ENCODE measurements at places on chromosomes 1 and 21.

- no peak for DNase-seq
These were observed 119.7 kb downstream of the ZNF281 start for GRCh38 chr1:200290010-200290685.

- DNase-seq = no peak
These were observed 31.8 kb upstream of the RBM15 start for GRCh38 chr1:110307239-110307974.

DNA sequence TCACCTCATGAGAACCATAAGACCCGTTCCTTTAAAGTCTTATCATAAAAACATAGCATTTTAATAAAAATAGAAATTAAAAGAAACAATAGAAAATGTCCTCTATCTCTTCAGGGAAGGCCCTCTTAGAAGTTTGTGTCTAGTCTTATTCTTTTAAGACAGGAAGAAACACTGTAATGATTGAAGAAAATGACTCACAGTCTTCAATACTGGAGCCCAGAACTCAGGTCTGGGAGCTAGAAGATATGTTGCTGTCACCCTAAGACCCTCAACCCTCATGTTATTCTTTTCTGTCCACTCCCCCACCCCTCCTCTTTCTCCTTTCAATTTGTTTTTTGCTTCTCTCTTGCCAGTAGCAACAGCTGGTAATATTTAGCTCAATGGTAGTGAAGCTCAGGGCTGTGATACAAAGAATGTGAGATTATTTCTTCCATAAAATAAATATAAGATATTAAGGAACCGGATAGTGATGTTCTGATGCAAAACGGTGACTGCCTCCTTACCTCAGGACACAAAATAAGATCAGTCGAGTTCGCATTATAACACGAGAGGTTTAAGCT is 12.0 kb downstream of the DUSP10 start:
- DNase-seq = no peak

GRCh38 chr1:106831511-106831910 is 225.0 kb upstream of the PRMT6 start:
- DNase-seq = no peak

GRCh38 chr1:167121375-167122120 is 27.7 kb downstream of the STYXL2 start:
- DNase-seq = no peak

DNA sequence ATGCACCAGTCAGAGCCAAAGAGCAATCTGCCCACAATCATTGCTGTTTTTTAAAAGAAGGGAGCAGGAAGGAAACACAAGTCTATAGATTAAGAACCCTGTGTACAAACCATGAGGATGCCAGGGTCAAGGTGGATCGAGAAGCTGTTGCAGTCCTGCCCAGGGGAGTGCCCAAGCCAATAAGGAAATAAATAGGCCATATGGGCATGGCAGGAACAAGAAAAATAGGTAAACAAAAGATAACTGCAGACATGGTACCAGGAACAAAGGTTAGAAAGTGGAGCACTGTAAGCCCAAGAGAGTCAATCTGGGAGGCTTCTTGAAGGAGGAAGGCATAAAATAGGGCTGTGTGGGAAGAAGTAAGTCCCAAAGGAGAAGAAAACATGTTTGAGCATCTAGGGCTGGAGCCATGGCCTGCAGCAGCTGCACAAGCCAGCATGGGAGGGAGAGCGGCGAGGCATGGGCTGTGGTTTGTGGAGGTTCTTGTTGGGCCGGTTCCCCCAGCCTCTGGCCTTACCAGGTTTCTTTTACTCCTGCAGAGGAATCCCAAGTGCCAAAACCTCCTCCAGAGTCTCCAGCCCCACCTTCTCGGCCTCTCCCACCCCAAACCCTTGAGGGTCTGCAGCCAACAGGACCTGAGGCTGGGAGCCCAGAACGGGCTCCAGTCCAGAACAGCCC is 13.6 kb downstream of the INAVA start:
- no peak for DNase-seq

GRCh38 chr1:219927956-219928790 is at the start of gene SLC30A10:
Gene SLC30A10 (minus strand): TSS chr1:219928557. CDS start chr1:219928440, 117 bp downstream.
- no peak for DNase-seq

GRCh38 chr1:85494904-85495266 is 29.9 kb upstream of the DDAH1 start:
- no peak for DNase-seq

DNA sequence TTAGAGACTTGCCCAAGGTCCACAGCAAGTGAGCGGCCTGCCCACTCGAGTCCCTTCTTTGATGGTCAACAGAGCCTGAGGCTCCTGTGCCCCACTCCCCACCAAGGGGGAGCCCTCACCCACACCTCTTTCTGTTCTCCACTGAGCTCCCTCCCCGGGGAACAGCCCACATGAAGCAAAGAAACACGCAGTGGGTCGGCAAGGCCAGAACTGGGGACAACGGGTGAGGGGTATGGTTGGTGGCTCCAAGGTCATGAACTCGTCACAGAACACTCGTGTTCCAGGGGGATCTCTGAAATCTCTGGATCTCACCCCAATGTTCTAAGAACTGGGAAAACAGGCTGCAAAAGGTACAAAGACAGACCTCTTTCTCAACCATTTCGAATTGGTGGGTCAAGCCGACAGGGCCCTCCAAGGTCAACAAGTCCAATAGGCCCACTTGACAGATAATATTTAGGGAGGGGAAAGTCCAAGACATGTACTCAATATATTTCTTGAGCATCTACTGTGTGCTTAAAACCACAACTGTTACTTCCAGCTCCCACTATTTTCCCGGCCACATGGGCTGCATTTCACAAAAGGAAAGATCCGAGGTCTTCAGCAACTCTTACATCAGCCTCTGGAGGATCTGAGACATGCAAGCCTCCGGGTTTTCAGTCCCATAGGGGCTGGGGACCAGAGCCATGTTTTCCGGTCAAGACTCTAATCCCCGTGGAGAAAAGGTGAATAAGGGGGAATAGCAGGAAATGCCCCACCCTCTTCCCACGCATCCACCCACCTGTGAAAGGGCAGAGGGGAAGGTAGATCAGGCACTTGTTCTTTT is 1.1 kb upstream of the RAP1GAP start:
- no peak for DNase-seq

GRCh38 chr1:63669151-63669961 is 76.1 kb downstream of the PGM1 start:
- DNase-seq = no peak

- DNase-seq = peak; percentile 53
These were observed 43.7 kb downstream of the KIF21B start for GRCh38 chr1:200979574-200980451.

GRCh38 chr1:156862997-156863599 is 2.4 kb downstream of the NTRK1 start:
- no peak for DNase-seq

DNA sequence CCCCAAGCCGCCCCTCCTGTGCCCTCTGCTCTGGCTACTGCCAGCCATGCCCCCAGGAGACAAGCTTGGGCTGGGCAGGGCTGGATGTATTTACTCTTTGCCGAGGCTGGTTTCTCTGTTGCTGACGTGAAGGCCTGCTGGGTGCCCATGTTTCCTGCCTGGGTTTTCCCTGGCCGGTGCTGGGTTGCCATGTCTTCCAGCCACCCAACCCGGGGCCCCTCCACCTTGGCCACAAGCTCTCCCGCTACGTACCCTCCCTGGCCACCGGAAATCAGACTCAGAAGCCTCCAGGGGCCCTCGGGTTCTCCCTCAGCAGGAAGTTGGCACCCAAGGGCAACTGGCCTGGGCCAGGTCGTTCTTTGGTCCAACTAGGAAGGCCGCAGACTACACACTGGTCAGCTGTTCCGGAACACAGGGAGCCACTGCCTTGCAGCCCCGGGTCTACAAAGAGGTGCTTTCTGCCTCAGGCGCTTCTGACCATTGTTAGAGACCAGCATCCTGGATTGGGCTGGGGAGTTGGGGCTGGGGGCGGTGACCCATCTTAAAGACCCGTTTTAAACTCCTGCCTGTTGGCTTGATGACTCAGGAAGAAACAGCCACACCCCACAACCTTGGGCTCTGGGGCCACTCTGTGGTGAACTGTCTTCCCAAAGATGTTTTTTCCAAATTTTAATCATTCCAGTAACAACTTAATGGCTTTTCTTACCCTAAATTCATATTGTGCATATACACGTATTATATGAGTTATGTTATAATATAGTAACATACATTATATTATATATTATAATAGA is 71.2 kb upstream of the RUNX3 start:
- DNase-seq = no peak

GRCh38 chr1:175376194-175376593 is 183.6 kb upstream of the KIAA0040 start:
- DNase-seq = no peak

GRCh38 chr1:222777977-222778376 is 36.9 kb upstream of the DISP1 start:
- no peak for DNase-seq

GRCh38 chr1:81237473-81238089 is 563.2 kb upstream of the ADGRL2 start:
- no peak for DNase-seq

- DNase-seq = peak; percentile 31
These were observed 1.7 kb downstream of the TMCC2 start for GRCh38 chr1:205229399-205229871.

DNA sequence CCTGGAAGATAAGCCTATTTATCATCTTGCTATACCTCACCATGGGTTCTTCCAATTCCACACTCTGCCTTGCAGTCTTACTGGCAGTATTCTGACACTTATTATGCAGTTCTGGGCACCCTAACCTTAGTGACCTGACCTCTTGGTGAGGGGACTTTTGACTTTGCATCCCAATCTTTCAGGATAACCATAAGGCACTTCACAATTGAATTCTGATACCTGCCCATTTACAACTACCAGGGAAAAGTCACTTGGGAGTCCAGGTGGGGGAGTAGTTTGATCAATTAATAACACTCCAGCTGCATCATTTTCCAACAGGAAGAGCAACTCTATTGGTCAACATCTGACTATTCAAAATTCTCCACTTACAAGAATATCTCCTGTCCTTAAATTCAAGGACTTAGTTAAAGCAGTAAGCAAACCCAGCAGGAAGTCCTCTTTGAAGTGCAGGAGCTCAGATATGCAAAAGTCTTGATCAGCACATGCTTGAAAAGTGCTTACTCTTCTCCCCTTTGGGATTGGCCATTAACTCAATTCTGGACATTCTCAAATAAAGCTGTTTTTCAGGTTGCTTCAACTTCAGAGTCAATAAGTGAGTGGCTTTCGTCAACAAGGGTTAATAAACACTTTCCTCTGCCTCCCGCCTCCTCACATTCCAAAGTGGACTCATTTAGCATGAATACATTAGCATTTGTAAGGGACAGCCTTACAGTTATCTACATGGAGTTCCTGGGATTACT is 177.4 kb upstream of the NRIP1 start:
- DNase-seq = no peak

DNA sequence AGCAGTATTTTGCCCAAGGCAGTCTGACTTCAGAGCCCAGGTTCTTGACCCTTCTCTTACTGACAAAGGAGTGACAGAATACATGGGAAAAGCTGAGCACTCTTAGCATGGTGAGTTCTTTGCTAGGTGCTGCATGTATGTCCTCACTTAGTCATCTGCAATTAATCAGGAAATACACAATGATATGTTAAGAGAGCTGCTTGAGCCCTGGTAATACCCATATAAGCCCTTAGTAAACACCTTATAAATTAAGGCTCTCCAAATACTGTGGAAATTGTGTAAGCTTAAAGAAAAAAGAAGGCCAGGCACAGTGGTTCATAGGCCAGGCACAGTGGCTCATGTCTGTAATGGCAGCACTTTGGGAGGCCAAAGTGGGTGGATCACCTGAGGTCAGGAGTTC is 14.0 kb upstream of the TMEM81 start:
- DNase-seq = no peak

DNA sequence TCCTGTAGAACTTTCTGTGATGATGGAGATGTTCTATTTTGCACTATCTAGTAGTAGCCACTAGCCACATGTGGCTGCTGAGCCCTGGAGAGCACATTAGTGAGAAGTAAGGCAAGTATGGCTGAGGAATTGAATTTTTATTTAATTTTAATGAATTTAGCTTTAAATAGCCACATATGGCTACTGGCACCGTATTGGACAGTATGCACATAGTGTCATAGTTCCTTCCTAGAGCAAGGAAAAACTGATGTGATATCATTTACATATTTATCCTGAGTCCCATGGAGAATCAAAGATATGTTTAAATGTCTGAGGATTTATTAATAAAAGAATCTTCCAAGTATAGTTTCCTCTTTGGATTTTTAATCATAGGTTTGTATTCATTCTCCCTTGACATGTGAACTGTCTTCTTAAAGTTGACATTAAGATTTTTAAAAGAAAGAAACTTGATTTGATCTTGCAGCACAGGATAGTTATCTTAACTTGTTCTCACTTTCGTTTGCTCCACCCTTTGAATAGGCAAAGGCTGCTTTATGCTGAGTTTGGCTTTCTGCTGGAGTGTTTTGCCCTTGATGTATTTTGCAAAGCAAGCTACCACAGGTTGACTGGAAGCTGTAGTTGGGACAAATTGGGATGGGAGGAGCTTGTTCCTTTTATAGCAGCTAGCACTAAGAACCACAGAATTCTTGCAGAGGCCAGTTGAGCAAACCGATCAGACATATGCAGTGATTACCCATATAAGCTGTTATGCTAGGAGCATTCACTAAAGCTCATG is 129.7 kb downstream of the VPS13D start:
- DNase-seq = no peak

- no peak for DNase-seq
These were observed 29.0 kb downstream of the THAP3 start for GRCh38 chr1:6653436-6654290.

DNA sequence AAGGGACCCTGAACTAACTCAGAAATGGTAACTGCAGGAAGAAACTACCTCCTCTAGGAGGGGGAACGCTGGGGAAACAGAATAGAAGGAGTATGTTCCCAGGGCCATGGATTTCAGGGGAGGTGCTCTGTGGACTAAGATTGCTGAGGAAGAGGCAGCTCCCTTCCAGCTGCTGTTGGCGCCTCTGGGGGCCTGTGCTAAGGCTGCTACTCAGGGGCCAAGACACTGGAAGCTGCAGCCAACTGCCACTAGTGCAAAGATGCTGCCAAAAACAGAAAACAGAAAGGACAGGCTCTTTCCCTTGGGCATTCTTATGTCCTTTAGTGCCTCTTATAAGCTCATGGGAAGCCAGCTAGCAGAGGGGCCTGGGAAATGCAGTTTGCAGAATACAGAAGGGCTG is 58.0 kb upstream of the SGIP1 start:
- no peak for DNase-seq

DNA sequence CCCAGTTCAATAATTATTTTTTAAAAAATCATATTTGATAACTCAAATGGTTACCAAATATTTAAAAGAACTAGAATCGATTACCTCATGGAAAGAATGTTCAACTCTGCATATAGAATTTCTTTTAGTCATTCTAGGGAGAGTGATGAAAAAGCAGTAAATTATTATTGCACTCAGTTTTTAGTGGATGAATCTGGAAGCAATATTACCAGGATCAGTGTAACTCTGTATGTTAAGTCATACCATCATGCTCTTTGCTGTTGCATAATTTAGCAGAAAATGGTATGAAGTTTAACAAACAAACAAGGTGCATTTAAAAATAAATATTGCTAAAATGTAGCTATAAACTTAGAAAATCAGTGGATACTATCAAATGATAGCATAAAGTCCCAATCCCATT is 46.1 kb upstream of the ARHGAP29 start:
- no peak for DNase-seq

GRCh38 chr1:236281198-236281653 is 532 bp downstream of the ERO1B start:
- DNase-seq = peak; percentile 44

Measured in activated B cell treated with CpG ODN at 0.5 μM for 24 hours (primary cell).